Activated CD4-positive, alpha-beta T cell treated with anti-CD3 and anti-CD28 coated beads for 36 hours (primary cell): ENCODE measurements at places on chromosomes 12 and 14.

GRCh38 chr14:70847406-70848090, 38.2 kb upstream of the MAP3K9 start:
- DNase-seq, result no peak

GRCh38 chr14:100617410-100618317, 30.4 kb upstream of the BEGAIN start:
- DNase-seq, result no peak

- no peak for DNase-seq
Measured at GRCh38 chr14:104486222-104486923, 93.2 kb upstream of the C14orf180 start.

- DNase-seq, result no peak
Measured at GRCh38 chr12:101759396-101760047, 20.3 kb upstream of the SYCP3 start.

DNA sequence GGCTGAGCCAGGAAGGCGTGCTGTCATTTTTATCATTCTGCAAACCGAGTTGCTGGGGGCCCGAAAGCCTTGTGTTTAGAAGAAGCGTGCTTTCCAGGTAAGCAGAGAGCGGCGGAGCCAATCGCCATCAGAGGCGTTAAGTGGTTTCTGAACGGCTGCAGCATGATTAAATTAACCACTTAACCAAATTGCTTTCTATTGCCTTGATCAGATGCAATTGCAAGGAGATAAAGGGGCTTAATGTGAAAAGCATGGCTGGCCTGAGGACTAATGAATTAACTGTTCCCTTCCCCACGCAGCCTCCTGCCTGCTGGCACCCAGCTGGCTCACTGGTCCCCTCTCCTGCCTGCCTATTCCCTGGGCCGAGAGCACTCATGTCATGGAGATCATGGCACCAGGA, 36.6 kb upstream of the CHGA start:
- DNase-seq, result no peak

DNA sequence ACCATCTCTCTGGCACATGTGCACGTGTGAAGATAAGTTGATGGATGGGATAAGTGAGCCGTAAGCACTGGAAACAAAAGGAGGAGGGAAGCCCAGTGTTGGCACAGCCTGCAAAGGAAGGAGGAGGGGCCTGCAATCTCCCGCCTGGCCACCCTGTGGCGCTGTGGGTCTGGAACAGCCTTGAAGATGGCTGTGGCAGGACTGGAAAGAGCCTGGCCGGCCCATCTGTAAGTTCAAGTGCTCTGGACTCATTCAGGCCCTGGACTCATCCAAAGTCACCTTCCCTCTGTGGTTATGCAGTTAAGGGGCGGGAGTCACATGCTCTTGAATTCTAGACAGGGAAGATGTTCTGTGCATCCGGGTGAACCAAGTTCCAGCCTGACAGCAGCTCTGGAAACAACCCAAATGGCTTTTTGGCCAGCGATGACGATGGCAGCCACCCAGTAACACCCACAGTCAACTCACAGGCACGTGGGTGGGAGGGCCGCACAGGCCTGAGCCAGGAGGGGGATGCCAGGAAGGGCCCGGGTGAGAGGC, 50.4 kb downstream of the CHGA start:
- DNase-seq, result peak; percentile 61

DNA sequence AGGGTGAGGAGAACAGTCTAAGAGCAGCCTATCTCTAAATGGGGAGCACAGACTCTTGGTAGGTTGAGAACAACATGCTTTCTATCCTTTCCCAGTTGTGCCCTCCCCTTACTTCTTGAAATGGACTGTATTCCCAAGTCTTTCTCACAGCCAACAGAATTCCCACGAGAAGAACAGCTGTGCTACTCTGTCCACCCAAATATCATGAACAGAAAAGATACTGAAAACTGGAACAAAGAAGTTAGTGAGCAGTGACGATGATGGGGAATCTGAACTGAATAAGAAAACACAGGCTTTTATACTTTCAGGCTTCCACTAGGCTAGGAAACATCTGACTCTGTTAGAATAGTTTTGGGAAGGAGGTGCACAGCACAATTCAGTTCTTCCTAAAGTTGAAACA, 3.4 kb downstream of the NACA start:
- no peak for DNase-seq

GRCh38 chr14:102370305-102370809, 7.6 kb downstream of the TECPR2 start:
- DNase-seq, result no peak
